GM23248 (cell line): ENCODE measurements at places on chromosomes 11 and 22.
A peak's percentile ranks its signal among the peaks of the same experiment; 100 is the strongest.

DNA sequence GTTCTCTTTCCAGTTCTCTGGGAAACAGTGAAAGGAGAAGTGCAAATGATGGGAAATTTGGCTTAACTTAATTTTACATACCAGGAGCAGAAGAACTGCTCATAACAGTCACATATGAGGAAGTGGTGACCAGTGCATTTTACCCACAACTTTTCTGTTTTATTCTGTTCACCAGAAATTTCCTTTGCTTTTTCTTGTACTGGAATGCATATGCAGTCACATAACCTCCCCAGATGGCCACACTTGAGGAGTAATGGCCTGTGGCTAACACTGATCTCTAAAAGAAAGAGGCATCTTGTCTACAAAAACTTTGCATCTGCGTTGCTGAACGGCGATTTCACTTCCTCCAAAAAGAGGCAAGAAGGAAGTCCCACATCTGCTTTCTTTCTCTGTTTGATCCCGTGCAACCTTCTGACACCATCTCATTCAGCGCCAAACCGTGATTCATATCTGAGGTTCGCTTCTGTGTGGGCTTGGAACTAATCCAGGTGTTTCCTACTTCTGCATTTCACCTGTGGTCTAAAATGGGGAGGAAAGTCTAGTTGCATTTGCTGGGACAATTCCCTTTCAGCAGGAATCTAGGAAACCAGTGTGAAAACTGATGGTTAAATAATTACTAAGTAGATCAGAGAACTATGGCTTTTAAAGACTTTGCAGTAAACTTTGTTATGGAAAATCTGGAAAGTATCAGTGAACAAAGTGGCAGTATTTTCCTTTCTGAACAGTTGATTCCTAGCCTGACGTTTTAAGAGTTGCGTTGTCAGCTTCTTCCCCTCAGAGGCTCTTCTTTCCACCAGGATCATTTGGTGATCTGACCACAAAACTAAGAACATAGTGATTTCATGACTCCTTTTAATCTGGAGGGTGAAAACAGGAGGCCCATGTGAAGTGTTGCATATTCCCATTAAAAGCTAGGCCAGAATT is 4.2 kb upstream of the MPEG1 start:
- peak; percentile 71 for DNase-seq

- DNase-seq, result no peak
These were observed 37.1 kb downstream of the IGHMBP2 start for GRCh38 chr11:68940651-68941323.

- peak; percentile 79 for DNase-seq
These were observed 26.6 kb upstream of the IL17RA start for GRCh38 chr22:17057959-17058814.

- peak; percentile 55 for DNase-seq
These were observed 67.1 kb downstream of the CD82 start for GRCh38 chr11:44632466-44633123.

GRCh38 chr22:43078522-43078921 is 10.7 kb downstream of the TTLL1 start:
- no peak for DNase-seq

DNA sequence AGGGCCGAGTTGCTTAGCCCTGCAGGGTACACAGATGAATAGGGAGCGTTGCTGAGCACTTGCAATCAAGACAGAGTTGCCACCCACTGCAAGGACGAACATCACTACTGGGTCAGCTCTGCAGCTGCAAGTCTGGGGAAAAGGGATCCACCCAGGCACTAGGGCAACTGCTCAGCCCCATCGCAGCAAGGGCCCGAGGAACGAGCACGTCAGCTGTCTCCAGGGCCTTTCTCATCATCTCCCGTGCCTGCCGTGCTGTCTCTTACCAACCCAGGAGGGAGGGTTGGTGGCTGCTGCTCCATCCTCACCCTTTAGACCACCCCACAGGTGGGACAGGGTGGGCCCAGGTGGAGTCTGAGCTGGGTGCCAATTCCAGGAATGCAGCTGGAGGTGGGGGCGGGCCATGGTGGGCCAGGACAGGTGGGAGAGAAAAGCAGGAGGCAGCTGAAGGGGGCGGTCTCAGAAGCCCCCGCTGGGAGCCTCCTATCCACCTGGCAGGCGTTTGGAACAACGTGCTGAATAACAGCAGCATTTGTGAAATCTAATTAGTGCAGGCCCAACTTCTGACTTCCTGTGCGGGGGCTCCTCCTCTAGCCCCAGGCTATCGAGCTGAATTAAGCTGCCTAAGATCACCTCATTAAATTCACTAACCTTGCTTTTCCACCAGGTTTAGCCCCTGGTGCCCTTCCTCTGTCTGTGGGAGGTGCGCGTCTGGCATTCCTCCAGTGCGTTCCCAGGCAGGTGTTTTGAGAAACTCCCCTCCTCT is 252.5 kb downstream of the ST3GAL4 start:
- DNase-seq, result no peak

- no peak for DNase-seq
These were observed 42.8 kb upstream of the CCND1 start for GRCh38 chr11:69598147-69598546.

DNA sequence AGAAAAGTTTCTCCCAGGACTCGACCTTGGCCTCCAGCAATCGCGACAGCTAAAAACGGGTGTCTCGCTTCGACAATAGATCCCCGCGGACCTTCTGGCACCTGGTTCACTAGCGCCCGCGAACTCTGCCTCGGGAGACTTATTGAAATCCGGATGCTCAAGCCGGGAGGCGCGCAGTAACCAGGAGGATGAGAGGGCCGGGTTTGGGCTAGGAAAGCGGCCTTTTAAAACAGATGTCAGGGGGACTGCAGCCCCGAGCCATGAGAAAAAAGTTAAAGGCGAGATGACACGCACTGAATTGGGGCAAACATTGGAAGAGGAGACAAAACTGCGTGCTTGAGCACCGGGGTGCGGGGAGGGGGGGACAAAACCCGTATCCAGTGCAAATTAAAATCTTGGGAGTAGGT is 637 bp upstream of the ZBTB16 start:
- peak; percentile 37 for DNase-seq

DNA sequence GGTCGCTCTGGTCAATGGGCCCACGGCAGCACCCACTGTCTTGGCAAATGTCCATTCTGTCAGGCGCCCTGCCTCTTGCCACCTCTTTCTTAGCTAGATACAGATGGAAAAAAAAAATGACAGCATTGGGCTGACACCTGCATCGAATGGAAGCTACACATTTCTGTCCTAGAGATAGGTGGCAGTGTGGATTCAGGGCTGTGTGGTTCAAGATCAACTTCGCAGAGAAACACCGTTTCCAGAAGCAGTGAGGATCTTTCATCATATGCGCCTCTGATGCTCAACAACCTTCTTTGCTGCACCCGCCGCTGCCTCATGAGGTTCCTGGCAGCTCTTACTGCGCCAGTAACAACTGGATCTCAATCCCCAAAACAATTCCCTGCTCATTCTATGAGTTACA is 236.3 kb downstream of the KIRREL3 start:
- peak; percentile 8 for DNase-seq

GRCh38 chr22:27113211-27113635 is 455.8 kb downstream of the MIAT start:
- peak; percentile 95 for DNase-seq

GRCh38 chr11:65362320-65362931 is 7.9 kb downstream of the TIGD3 start:
- no peak for DNase-seq

DNA sequence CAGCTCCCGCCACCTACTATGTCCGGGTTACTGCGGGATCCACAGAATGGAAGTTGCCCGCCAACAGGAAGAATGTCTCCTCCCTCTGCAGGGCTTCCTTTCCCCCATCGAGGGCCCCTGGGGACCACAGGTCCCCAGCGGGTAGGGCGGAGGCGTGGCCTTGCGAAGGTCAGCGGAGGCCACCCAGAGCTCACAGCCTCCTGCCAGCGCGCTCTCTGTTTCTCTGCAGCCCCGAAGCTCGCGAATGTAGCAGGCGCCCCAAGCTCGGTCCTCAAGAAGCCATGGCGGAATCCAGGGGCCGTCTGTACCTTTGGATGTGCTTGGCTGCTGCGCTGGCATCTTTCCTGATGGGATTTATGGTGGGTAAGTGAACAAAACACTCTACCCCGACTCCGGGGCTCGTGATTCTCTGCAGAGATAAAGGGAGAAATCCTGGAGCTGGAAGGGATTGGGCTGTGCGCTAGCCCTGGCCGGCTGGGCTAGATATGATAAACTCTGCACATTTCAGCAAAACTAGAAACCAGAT is at the start of gene NAALAD2:
Gene NAALAD2, plus strand, starts transcription at position 186 of the 526 bp plus-strand sequence. Its CDS starts 96 bp downstream, at position 282.
- peak; percentile 66 for DNase-seq

DNA sequence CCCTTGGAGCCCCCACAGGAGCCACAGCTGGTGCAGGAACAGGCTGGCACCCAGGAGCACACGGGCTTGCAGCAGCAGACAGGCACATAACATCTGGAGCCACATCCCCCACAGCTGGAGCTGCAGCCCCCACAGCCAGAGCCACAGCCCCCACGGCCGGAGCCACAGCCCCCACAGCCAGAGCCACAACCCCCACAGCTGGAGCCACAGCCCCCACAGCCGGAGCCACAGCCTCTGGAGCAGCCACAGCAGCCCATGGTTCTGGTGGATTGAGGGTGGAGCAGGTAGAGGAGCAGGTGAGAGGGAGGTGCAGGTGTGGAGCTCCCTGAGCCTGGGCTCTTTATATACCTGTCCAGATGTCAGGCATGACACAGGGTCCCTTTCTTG is at the start of gene KRTAP5-2:
Gene KRTAP5-2, minus strand, starts transcription at position 301 of the 387 bp plus-strand sequence. Its CDS starts 44 bp downstream, at position 257.
- no peak for DNase-seq

DNA sequence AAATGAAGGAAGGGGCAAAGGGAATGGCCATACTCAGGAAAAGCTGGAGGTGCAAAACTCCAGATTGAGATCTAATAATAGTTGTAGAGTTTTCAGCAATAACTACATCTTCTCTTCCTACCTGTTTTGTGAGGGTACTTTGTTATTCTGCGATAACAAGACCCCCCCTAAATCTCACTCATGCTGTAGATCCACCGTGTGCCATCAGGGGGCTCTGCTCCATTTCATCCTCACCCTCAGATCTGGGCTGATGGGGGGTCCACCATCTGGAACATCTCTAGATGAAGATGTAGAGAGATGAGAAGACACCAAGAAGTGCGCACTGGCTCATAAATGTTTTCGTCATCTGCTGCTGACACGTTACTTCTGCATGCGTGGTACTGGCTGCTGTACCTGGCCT is 135.9 kb upstream of the KIRREL3 start:
- no peak for DNase-seq

- no peak for DNase-seq
These were observed 4.7 kb downstream of the TANGO2 start for GRCh38 chr22:20025401-20026203.

- DNase-seq, result peak; percentile 60
These were observed 68.4 kb downstream of the TBC1D22A start for GRCh38 chr22:46830841-46831240.

GRCh38 chr11:17513853-17514252 is 30.4 kb downstream of the USH1C start:
- DNase-seq, result peak; percentile 47

- DNase-seq, result peak; percentile 76
These were observed 430 bp downstream of the DDX6 start for GRCh38 chr11:118790357-118791110.

- no peak for DNase-seq
These were observed 16.2 kb downstream of the PHRF1 start for GRCh38 chr11:592501-592900.

DNA sequence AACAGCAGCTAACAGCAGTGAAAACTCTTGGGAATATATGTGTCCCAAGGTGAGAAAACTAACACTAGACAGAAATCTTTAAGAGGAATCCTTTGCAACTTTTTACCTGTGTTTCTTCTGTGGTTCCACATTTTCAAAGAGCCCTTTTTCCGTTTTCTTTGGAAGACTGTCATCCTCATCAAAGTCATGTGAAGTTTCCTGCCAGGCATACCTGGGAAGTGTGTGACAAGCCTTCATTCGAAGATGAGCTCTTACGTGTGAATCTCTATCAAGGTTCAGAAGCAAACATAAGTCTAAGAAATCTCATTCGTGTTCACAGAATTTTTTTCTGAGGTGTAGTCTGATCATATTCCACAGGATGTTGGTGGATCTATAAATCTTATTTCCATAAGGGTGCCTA is 330.6 kb upstream of the MPPED2 start:
- DNase-seq, result no peak

- peak; percentile 78 for DNase-seq
These were observed at the start of gene BTG4 for GRCh38 chr11:111512296-111513239. Gene BTG4, minus strand, starts transcription at chr11:111512386. Its CDS starts 13,610 bp downstream, at chr11:111498776.

DNA sequence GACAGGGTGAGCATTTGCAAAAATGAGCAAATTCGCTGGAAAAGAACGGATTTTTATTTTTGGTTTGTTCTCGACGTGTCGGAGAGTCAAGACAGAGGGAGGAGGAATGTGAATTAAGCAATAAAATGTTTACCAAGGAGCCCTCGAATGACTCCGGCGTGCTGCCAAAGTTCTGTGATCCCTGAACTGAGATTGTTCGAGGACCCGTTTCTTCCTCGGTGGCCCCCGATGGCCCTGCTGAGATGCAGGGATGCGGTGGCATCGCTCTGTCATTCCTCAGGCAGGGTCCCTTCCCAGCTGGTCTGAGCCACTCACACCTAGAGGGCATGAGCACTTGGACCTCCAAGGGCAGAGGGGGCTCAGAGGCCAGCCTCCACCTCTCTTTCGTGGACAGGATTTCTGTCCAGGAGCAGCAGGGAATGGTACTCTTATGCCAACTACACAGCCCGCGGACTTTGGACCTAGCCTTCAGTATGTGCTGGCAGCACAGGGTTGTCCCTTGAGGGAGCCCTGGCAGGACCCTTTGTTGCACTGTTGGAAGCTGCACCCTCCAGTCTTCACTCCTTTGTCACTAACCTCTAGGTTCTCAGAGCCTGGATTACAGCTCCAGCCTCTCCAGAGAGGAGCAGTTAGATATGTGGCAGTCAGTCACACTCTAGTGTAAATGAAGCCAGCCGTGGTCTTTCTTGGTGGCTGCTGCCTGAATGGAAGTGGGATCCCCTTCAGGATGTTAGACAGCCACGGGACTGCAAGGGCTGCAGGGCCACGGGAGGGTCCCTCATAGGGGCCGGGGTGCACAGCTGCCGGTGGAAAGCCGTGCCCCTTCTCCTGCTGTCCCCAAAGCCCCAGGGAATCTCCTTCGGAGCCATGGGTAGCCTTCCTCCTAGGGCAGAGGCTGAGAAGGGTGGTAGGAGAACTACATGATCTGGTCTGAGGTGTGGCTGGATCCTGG is 109.4 kb upstream of the ANO1 start:
- DNase-seq, result no peak
